A673 (cell line): ENCODE measurements at places on chromosomes 11 and 22. TPM values are rescaled to one million over a fixed set of nuclear protein-coding genes. Genes with fewer than 3 reads are reported as not detected.

- DNase-seq = no peak
- H3K27me3 ChIP-seq = no peaks in the 10 kb centered on the region
- no peaks in the 10 kb centered on the region for H3K36me3 ChIP-seq
- no peak overlapping the region for H3K4me3 ChIP-seq
- no peaks in the 10 kb centered on the region for H3K4me1 ChIP-seq
- no peak overlapping the region for H3K27ac ChIP-seq
Measured at GRCh38 chr11:134792044-134792443, 380.0 kb upstream of the B3GAT1 start.

The BTG4 gene
- total RNA-seq = not detected in 2 replicates

GRCh38 chr11:96337541-96338431 lies 5.2 kb downstream of the MAML2 start:
- peak; percentile 45 for DNase-seq
- H3K4me3 ChIP-seq = no peak overlapping the region
- peak overlapping the region; percentile 13 for H3K27ac ChIP-seq
- H3K36me3 ChIP-seq = no peaks in the 10 kb centered on the region

- no peaks in the 10 kb centered on the region for H3K36me3 ChIP-seq
- no peak overlapping the region for H3K27ac ChIP-seq
- no peaks in the 10 kb centered on the region for H3K27me3 ChIP-seq
- peaks cover 19% of the 10 kb centered on the region for H3K4me1 ChIP-seq
- H3K4me3 ChIP-seq = no peak overlapping the region
- no peak for DNase-seq
Measured at GRCh38 chr11:75320643-75321042, 30.8 kb downstream of the ARRB1 start.
